ENCODE measurements at places on chromosomes 6 and 20.

DNA sequence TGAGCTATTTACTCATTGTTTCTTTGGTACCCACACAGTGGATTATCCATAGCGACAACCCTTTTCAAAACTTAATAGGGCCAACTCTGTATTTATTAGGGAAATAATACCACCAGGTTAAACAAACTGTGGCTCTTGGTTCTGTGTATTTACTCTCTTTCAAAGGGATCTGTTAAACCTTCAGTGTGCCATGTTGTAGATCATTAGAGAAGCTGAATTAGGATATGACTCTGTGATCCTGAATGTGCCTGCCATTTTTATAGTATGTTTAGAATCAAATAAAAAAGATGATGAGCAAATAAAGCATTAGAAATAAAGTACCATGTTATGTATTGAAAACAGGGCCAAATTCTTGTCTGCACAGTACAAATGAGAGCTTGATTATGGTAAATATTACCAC lies 25.0 kb upstream of the SLC35D3 start:
- no peak for DNase-seq

DNA sequence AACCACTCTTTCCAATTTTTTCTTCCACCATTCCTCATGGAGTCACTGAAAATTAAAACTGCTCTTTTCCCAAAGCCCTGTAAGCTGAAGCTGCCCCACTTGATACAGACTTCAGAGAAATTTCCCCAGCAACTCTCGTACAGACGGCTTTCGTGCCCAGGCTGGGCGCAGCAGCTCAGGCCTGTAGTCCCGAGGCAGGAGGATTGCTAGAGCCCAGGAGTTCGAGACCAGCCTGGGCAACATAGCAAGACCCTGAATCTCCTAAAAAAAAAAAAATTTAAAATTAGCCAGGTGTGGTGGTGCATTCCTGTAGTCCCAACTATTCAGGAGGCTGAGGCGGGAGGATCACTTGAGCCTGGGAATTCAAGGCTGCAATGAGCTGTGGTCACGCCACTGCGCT lies 6.6 kb downstream of the PPDPF start:
- DNase-seq: no peak

GRCh38 chr6:53483423-53484353 lies 61.2 kb downstream of the GCLC start:
- DNase-seq: no peak

GRCh38 chr6:167798453-167798852 lies 28.3 kb upstream of the AFDN start:
- no peak for DNase-seq

- DNase-seq: no peak
Measured at GRCh38 chr20:46913329-46914044, 18.8 kb downstream of the EYA2 start.

DNA sequence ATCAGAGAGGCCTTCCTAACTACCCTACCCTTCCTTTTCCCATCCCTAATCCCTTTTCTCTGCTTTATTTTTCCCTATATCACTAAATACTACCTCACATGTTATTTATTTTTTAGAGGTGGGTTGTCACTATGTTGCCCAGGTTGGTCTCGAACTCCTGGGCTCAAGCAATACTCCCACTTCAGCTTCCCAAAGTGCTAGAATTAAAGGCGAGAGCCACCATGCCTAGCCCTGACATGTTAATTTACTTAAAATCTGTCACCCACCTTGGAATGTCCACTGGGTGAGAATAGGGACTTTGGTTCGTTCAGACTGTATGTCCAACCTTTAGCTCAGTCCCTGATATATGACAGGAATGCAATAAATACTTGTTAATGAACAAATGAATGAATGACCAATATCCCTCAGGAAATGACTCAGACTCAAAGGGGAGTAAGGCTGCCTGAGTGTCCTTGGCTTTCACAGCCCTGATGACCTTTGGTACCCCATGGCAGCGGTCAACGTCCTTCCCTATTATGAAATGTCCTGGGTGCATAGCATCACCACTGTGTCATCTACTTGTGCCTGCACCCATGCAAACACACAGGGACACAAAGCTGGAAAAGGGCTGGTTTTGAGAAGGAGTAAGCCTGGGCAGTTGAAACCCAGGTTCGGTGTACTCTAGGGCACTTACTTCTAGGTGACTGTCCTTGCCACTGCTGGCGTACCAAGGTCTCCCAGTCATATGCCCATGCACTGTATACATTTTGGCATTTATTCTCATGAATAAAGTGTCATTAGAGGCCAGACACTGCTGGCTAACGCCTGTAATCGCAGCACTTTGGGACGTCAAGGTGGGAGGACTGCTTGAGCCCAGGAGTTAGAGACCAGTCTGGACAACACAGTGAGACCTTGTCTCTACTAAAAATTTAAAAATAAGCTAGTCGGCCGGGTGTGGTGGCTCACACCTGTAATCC lies 26.5 kb downstream of the BCL2L1 start:
- no peak for DNase-seq

DNA sequence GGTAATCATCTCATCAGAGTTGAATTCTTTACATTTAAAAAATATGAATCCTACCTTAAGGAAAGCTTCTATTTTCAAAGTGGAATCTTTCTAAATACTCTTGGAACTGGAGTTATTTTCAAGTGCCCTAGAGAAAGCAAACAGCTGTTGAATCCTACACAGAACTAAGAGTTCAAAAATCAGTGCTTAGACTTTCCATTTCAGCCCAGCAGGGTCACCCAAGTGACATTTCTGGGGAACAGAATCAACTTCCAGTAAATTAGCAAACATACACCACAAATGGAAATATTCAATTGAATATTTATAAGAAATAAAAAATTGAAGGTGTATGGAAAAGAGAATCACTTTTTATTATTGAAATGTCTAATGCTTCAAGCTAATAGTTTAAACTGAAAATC lies 427.7 kb upstream of the NOX3 start:
- no peak for DNase-seq

GRCh38 chr20:38855356-38855755 lies 49.9 kb downstream of the PPP1R16B start:
- DNase-seq: no peak

GRCh38 chr6:42128460-42129359 lies 13.7 kb downstream of the C6orf132 start:
- DNase-seq: no peak

- DNase-seq: no peak
Measured at GRCh38 chr6:46220352-46221221, 49.8 kb upstream of the ENPP5 start.

- DNase-seq: no peak
Measured at GRCh38 chr6:2725364-2725988, 25.2 kb downstream of the MYLK4 start.

GRCh38 chr6:4977468-4977867 lies 26.4 kb downstream of the RPP40 start:
- DNase-seq: no peak

DNA sequence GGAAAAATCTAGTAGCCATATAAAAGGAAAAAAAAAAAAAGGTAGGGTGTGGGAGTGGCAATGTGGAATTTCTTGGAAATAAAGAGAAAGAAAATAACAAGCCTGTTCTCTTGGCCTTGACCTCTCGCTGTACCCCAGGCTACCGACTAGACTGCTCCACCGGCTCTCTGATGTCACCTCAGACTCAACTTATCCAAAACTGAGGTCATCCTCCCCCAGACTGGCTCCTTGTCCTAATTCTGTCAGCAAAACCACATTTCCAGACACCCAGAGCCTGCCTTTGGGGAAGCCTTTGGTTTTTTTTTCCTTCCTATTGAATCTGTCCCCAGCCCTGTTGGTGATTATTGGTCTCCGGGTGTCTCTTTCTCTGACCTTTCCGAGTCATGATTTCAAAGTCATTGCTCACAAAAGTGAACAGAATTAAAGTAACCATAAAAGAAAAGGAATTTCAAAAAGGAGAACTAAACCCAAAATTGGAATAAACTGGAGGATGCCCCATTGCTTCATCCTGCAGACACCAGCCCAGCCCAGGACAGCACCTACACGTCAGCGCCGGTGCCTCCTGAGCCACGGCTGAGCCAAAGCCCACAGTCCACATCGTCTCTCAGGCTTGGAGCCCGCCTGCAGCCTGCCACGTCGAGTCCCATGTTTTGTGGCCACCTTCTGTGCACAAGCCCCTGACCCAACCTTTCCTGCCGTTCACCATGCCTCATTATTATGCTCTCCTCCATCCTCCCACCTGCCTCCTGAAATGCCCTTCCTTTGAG lies 170.7 kb downstream of the MYLK4 start:
- no peak for DNase-seq

GRCh38 chr20:38554986-38555385 lies 26.0 kb upstream of the ADIG start:
- no peak for DNase-seq

- no peak for DNase-seq
Measured at GRCh38 chr20:50488236-50488806, 21.9 kb upstream of the PTPN1 start.

DNA sequence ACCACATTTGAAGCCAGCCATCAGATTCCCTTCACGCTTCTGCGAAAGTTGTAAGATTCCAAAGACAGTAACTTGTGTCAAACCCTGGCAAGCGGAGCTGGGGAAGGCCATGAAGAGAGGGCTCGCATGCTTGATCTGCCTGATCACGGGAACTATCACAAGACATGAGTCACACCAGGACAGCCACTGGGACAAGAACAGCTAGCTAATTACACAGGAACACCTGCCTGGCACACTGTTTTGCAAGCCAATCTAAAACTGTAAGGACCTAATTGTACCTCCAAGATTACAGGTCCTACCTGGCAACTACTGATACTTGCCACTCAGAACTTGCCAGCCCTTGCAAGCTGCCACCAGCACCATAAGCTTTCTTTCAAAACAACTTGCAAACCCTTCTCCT lies 289.3 kb downstream of the KIF16B start:
- no peak for DNase-seq

GRCh38 chr6:2353412-2354137 lies 108.2 kb upstream of the GMDS start:
- DNase-seq: peak; percentile 55

DNA sequence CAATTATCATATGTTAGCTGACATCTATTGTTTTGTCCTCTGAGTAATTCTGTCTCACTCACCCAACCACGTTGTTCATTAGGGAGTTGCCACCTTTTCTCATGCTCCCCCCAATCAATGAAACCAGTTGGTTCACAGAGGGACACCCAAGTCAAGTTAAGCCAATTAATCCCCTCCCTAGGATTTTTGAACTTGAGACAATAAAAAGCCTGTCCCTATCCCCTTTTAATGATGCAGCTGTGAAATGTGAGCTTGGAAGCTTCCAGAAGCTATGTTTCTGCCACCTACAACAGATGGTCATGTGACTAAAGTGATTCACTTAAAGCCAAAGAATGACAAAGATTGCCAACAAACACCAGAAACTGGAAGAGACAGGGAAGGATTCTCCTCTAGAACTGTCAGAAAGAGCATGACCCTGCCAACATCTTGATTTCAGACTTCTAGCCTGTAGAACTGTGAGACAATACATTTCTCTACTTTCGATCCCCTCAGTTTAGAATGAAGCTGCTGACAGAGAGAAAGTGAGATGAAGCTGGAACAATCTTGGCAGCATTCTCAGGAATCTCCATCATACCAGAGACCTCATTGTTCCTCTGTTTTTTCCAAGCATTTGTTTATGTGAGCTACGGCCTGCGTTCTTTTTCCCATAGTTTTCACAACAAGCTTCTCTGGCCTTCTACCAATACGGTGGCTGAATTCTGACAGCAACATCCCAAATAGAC lies 57.8 kb upstream of the TPD52L1 start:
- DNase-seq: no peak

DNA sequence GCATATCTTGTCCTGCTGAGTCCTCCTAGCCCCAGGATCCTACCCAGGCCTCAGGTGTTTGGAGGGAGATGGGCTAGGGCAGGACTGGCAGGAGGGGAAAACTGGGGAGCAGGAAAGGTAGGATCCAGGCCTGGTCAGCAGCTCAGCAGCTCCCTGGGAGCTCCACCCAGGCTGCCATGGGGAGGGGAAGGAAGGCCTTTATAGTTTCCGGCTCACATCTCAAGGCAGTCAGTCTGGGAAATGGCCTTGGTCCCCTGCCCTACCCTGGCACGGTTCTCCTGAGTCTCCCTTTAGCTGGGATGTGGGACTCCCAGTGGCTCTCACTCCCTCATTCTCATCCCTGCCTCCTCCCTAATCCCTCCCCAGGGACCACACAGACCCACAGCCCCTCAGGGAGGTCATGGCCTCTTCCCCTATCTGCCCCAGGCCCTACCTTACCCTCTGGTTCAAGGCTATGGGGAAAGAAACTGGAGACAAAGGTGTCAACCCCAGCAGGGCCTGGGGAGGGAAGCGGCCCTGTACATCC lies 1.6 kb downstream of the SLC44A4 start:
- no peak for DNase-seq

- DNase-seq: no peak
Measured at GRCh38 chr6:125994670-125995488, 8.5 kb downstream of the TRMT11 start.

GRCh38 chr6:157557559-157557958 lies 176.6 kb downstream of the ZDHHC14 start:
- no peak for DNase-seq

GRCh38 chr20:1822564-1823449 lies 72.4 kb upstream of the SIRPA start:
- DNase-seq: no peak

DNA sequence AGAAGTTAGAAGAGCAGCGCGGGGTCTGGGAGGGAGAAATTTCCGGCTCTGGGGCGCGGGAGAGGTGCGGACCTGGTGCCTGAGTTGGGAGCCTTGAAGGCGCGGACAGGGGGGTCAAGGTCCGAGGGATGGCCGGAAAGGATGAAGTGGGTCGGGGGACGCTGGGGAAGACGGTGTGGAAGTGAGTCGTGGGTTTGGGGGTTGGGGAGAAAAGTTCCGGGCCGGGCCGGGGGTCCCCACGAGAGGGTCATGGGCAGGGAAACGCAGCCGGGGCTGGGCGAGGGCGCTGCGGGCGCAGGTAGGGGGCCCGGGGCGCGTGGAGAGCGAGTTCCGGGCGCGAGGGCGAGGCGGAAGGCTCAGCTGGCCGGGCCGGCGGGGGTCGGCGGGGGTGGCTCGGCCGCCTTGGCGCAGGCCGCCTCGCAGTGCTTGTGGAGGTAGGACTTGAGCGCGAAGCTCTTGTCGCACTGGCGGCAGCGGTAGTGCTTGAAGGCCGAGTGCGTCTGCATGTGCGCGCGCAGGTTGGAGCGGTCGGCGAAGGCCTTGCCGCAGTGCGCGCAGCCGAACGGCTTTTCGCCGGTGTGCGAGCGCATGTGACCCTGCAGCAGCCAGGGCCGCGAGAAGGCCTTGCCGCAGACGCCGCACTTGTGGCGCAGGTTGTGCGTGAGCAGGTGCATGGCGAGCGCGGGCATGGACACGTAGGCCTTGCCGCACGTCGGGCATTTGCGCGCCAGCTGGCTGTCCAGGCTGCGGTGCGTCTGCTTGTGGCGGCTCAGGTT lies 10.5 kb upstream of the SRXN1 start:
- DNase-seq: no peak

- no peak for DNase-seq
Measured at GRCh38 chr20:23710771-23711170, 21.9 kb upstream of the CST4 start.

DNA sequence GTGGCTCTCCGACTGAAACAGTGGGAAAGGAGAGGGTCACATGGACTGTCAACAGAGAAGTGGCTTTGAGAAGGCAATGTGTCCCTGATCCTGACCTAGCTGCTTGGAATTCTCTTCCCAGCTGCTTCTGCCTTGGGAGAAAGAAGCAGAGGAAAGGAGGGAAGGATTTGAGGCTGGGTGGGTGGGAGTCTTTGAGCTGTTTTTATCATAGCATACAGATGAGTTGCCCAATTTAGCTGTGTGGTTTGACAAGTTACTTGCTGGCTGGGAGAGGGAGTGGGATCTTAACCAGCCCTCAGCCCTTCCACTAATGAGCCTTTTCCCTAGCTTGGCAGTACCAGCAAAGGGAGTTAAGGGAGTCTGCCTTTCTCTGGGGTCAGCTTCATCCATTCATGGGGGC lies 51.1 kb upstream of the MYL9 start:
- DNase-seq: no peak
